ENCODE measurements at places on chromosomes 1 and 21.

- no peak for DNase-seq
These were observed 404.3 kb downstream of the NTNG1 start for GRCh38 chr1:107545056-107545577.

DNA sequence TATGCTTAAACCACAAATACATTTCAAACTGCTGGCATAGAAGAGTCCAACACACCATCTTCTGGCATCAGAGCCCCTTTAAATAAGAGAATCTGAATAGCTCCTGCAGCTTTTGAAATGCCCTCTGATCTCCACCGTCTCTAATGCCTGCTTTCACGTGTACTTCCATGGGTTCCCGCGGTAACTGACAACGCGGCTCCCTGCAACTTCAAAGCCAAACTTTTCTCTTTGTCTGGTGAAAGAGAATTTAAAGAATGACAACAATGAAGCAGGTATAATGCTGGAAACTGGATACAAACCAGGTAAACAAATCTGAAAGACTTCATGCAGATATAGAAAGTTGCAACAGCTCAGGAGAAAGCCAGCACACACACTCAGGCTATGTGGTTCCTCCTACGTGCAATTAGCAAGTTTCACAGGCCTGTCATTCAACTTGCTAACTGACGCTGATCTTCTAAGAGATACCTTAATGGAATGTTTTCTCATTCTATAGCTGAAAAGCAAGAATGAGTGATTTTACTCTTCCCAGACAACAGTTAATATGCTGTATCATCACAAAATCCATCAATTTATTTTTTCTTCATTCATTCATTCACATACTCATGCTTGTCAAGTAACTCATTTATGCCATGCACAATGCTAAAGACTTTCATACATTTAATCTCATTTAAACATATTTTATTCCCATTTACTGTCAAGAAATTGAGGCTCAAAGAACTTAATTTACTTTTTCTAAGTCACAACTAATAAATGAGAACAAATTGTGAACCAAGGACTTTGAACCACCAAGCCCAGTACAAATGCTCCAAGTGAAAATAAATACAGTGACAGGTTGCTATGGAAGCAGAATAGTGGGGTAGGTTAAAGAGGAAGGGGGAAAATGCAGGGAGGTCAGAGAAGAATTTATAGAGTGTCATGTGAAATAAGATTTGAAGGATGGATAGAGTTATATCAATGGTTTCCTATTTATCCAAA, 202.7 kb upstream of the SNX7 start:
- no peak for DNase-seq

DNA sequence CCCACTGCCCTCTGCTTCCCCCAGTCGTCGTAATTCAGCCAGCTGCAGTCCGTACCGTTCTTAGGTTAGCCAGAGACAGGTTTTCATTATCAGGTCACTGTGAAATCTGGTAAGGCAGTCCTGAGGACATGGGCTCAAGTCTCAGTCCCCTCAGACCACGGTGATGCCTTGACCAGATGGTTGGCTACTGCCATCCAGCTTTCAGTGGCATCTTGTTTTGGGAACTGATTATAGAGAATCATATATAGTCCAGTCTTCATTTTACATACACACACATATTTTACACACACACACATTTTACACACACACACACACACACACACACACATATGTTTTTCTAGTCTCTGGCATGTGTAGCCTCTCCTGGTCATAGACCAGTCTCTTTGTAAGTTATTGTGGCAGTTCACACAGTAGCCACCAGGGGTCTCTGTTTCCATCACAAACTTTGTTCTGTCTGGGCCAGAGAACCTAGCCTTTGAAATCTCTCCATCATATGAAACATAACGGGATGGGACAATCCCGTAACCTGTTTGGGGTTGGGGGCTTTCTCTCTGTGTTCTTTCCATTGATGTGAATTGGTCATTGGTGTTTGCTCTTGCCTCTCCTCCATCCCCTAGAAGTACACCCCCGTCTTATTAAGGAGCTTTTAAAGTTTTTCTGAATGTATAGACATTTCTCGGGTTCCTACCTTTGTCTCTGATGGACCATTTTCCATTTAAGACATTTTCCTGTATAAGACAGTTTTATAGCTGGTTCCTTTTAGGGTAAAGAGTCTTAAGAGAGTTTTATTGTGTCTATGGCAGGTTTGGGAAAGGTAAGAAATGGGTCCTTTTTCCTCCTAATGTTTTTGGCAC, 8.4 kb upstream of the IKBKE start:
- DNase-seq = peak; percentile 59

DNA sequence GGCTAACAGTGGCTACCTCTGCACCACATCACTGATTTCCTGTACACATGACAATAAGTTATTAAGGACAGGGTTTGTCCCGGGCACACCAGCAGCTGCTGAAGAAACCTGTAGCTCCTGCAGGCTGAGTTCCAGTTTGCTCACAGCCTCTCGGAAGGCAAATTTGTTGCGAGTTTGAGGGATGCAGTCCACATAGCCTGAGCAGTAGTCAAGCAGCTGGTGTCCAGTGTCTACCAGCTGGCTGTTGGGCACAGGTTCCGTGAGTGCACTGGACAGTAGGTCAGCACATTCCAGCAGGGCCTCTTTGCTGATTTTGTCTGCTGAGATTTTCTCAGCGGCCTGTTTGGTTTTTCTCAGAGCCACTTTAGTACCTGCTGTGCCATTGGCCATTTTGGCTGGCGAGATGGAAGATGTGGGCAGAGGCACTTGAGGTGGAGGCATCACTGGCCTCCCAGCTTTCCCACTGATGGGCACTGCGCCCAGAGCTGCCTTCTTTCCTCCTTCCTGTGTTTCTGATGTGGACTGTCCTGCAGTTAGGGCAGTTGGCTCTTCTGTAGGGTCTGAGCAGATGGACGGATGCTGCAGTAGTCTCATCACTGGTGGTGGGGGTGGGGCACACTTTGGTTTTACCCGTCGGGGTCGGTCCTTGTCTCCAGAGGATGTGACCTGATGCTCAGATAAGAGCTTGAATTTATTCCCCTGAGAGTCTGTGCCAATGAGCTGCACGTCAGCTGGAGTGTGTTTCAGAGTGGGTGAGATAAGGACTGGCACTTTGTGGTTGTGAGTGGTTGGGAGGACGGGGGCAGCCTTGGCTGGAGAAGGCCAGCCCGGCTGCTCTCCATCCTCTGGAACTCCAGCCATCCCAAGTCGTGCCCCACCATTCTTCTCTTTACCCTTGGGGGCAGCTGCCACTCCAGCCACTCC, 26.1 kb downstream of the TOR3A start:
- no peak for DNase-seq

DNA sequence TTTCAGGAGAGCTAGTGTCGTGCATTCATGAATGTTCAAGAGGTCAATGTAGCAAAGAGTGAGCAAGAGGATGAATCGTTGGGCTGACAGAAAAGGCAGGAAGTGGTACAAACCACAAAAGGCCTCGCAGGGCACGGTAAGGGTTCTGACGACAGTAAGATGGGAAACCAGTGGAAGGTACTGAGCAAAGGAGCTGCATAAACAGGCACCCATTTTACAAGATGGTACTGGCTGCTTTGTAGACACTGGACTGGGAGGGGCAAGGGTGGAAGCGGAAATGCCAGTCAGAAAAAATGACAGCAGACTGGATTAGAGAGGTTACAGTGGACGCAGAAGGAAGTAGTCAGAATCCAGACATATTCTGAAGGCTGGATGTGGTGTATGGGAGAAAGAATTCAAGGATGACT, 123.5 kb downstream of the PTPN14 start:
- no peak for DNase-seq

DNA sequence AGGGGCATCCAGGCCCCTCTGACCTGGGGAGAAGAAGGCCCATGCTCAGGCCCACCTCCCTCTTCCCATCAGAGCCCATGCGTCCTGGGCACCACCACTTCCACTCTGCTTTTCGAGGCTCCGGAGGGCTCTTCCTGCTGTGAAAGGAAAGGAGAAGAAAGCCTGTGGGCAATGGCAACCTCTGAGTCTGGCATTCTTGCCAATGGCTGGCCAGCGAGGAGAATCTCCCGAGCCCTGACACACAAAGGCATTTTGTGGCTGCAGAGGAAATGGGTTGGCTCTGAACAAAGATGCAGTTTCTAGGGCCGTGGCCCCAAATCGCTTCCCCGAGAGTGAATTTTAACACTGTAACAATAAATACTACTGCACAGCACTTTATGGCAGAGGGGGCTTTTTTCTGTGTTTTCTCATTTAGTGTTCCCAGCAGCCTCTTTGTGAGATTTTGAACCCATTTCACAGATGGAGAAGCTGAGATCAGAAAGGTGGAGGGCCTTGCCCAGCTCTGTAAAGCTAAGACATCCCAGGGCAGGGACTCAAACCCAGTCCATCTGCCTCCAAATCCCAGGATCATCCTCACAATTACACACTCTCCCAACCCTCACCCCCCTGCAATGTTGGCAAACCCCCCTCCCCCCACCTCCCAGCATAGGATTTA, 35.7 kb upstream of the TMEM51 start:
- no peak for DNase-seq

GRCh38 chr1:192170196-192170984, 12.1 kb downstream of the RGS18 start:
- DNase-seq = no peak

- no peak for DNase-seq
These were observed 318 bp downstream of the ALDH4A1 start for GRCh38 chr1:18901952-18902522.

- DNase-seq = no peak
These were observed 35.4 kb downstream of the RBM11 start for GRCh38 chr21:14251336-14251735.

- DNase-seq = no peak
These were observed 3.8 kb upstream of the S100B start for GRCh38 chr21:46608672-46609111.

DNA sequence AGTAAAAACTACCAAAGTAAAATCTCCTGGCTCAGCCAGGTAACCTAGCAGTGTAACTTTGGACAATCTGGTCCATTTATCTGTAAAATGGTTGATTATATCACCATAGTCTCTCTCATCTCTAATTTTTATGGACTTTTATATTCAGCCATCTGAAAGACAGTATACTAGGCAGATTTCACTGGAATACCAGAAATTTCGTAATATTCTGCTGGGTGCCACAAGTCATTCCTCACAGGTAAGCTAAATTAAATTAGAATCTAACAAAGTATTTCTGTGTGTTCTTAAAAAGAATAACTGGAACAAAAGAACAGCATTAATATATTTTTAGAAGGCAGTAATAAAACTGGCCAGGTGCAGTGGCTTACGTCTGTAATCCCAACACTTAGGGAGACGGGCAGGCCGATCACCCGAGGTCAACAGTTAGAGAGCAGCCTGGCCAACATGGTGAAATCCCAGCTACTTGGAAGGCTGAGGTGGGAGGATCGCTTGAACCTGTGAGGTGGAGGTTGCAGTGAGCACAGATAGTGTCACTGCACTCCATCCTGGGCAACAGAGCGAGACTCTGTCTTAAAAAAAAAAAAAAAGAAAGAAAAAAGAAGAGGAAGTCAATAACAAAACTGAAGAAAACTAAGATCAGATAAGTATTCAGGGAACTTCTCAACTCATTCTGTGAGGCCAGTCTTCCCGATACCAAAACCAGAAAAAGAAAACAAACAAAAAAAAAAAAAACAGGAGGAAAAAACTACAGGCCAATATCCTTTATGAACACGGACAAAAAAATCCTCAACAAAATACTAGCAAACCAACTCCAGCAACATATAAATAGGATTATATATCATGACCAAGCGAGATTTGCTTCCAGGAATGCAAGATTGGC, 35.9 kb downstream of the PIK3R3 start:
- DNase-seq = no peak

DNA sequence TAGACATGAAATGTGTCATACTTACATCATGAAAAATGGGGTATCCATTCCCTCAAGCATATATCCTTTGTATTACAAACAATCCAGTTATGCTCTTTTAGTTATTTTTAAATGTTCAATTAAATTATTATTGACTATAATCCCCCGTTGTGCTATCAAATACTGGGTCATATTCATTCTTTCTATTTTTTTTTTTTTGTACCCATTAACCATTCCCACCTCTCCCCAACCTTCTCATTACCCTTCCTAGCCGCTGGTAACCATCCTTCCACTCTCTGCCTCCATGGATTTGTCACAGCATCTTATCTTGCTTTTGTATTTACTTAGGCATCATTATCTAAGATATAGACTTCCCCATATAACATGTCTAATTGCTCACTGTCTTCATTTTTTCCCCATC, 15.8 kb downstream of the ATG4C start:
- DNase-seq = no peak

GRCh38 chr1:6065093-6065858, 19.6 kb downstream of the KCNAB2 start:
- DNase-seq = no peak

- DNase-seq = no peak
These were observed 21.6 kb upstream of the TRIM45 start for GRCh38 chr1:117143172-117143571.

DNA sequence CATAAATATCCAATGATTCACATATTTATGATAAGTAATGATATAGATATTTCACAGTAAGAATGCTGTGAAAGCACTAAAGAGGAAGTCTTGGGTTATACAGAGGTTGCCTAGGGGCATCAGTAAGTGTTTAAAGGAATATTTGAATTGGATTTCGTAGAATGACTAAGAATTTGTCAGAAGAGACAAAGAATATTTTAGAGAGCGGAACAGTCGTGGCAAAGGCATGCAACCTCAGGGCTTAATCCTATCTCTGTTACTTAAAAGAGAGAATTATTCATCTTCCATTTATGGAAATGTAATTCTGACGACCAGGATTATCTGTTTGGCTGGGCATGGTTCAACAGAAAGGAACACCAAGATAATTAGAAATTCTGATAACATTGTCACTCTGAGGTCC, 171.9 kb upstream of the NR5A2 start:
- DNase-seq = no peak

DNA sequence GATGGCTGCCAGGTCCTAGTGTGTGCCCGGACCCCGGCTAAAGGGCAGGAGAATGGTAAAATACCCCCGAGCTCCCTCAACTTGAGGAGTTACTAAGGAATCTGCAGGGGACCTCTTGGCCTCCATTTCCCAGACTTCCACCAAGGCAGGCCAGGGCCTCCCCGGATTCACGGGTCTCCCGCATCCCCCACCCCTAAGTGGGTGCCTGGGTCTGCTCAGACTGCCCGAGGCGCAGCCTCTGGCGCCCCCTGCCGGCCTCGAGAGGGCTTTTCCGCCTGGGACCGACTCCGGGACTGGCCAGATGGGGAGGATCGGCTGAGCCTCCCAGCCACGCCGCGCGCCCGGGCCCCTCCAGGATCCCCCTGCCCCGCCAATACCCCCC, 1.7 kb downstream of the PLEKHG5 start:
- DNase-seq = peak; percentile 62

DNA sequence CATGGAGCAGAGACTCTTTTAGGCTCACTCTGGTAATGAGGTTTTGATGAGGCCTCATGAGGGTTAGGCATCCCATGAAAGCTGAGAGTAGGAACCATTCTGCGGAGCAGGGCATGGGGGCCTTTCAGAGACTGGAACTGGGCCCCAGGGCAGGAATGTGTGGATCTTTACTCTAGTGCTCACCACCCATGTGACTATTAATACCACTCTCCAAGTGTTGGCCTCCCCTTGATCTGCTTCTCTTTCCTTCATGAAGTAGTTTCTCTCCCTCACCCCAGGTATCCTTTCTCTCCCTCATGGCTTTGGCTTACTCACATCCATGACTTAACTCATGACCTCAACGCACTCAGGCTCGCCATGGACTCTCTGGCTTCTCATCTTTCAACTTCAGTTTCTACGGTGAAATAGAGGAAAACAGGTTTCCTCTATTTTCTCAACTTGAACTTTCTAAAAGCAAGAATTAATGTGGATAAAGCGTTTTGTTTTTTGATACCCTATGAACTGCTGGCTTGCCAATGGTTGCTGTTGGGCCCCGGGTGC, 50.5 kb upstream of the GADD45A start:
- DNase-seq = no peak
